ENCODE measurements at places on chromosomes 3 and 15.
A peak's percentile ranks its signal among the peaks of the same experiment; 100 is the strongest.

GRCh38 chr3:182058488-182058887 is 346.8 kb downstream of the SOX2 start:
- no peak for DNase-seq

DNA sequence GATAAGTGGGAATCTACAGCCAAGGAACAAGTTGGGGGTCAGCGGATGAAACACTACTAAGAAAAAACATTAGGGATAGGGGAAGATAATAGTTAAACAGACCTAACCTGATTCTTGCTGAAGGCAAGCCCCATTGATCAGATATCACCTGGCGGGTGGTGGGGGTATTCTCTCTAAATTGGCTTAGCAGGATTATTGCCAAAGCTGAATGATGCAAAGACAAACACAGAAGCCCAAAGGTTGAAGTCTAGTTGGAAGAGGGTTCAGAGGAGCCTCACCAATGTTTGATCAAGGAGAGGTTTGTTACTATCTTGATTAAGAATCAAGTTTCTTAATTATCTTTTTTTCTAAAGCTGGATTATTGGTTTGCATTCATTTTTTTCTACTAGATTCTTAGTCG is 371.9 kb upstream of the CNTN4 start:
- DNase-seq: no peak

- no peak for DNase-seq
These were observed 61.4 kb upstream of the COL8A1 start for GRCh38 chr3:99576904-99577559.

- DNase-seq: no peak
These were observed 229.5 kb downstream of the SOX2 start for GRCh38 chr3:181941250-181941649.

- DNase-seq: no peak
These were observed 9.2 kb upstream of the UBE2Q2 start for GRCh38 chr15:75834021-75834420.

GRCh38 chr3:58034738-58035523 is 26.7 kb downstream of the FLNB start:
- DNase-seq: no peak

GRCh38 chr3:108757404-108757982 is at the start of gene RETNLB:
Gene RETNLB (minus strand): TSS chr3:108757410. CDS start chr3:108757185, 225 bp downstream.
- no peak for DNase-seq

GRCh38 chr3:171458071-171458863 is 1.9 kb downstream of the TNIK start:
- peak; percentile 32 for DNase-seq

- DNase-seq: no peak
These were observed 12.1 kb downstream of the CHSY1 start for GRCh38 chr15:101239724-101240136.

GRCh38 chr3:25380222-25380739 is 47.8 kb upstream of the RARB start:
- DNase-seq: no peak

GRCh38 chr3:173396191-173397041 is 1.1 kb upstream of the NLGN1 start:
- DNase-seq: peak; percentile 67

- DNase-seq: no peak
These were observed 1.0 kb downstream of the CSPG5 start for GRCh38 chr3:47577583-47578118.

GRCh38 chr3:11612515-11613188 is 31.1 kb downstream of the VGLL4 start:
- no peak for DNase-seq

DNA sequence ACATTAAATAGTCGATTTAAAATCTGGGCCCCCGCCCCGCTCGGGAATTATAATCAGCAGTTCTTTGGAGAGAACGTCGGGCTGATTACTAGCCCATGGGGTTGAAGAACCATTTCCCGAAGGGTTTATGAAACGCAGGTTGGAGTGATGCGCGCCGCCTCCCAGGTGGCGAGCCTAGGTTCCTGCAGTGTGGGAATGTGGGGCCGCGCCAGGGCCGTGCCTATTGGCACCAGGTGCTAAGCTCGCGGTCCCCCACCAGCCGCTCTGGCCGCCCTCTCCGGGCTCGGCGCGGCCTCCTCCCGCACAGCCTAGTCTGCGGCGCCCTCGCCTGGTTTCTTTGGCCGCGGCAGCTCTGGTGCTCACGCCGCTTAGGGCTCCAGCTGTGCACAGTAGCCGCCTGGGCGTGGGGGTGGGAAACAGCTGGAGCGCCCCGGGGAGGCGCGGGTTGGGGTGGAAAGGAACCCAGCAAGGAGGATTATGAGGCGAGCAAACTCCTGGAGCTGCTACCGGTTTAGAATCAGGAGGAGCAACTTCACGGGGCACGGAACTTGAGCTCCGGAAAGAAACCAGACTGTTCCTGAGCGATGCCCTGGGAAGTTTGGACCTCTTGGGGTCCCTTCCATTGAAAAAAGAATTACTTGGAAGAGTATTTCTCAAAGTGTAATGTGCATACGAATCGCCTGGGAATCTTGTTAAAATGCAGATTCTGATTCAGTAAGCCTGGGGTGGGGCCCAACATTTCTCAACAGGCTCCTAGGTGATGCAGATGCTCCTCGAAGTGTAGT is 5.6 kb upstream of the MECOM start:
- DNase-seq: peak; percentile 45

DNA sequence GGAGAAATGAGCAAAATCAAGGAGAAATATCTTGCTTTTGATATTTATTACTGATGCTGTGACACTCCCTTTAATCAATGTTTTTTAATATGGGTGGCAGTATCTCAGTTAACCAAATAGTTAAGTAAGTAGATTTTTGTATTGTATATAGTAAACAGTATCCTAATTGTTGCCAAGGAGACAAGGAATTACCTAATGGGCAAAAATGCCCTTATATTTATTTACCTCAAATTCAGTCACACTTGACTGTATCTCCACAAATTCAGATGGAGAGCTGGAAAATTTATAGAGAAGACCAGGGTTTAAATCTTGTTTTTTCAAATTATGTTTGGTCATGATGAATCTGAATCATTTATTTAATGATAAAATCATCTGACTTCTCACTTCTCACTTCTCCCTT is 3.6 kb upstream of the CHD2 start:
- no peak for DNase-seq

DNA sequence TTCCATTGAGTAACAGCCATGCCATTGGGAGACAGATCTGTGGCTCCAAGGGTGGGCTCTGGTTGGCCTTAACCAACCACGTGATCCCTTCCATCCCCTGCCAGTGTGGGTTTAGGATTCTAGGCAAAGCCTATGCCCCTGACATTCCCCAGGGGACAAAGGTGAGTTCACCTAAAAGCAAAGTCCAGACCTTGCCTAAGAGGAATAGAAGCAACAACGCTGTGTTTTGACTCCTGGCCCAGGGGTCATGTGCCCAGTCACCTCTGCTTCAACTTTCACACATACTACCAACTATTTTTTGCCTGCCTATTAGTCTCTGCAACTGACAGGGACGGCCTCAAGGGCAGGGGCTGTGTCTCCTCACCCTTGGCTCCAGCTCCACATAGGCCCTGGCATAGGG is 42.0 kb downstream of the FAM3D start:
- DNase-seq: no peak

GRCh38 chr3:120170223-120170622 is 76.0 kb upstream of the GSK3B start:
- no peak for DNase-seq

DNA sequence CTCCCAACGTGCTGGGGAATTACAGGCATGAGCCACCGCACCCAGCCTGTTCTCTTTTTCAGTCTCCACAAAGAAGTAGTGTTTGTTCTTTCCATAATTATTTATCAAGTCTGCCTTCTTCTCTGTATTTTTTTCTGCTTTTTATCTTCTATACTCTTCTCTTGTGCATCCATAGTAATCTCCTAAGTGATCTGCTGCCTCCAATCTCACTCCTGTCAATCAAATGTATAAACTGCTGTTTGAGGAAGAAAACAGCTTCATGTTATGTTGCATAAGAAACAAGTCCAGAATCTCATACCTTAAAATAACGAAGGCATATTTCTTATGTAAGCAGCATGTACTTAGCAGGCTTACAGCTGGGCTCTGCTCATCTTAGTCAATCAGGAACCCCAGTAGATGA is 801.6 kb upstream of the NR2F2 start:
- DNase-seq: no peak

GRCh38 chr3:55723653-55724406 is 236.7 kb upstream of the WNT5A start:
- no peak for DNase-seq

DNA sequence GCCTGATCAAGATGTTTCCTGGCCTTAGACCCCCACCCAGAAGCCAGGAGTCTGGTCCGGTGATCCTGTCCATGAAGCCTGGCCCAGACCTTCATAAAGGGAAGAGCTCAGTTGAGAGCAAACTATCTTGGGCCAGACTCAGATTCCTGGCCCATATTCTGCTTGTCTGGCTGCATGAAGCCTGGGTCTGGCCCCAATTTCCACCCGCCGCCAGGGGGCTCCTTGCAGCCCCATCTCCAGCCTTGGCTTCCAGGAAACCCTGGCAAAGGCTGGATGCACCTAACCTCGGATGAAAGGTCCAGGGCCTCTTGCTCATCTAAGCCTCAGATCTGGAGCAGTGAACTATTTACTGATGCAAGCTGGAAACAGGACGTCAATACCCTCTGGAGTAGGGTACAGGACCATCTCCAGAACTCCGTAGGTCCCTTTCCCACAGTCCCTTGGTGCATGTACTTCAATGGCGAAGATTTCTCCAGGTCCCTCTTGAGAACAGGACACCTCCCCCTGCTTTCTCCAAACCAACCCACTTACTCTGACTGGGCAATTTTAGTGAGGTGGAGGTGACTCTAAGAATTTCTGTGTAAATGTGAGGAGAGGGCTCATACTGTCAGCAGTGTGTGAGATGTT is 5.6 kb downstream of the FOXL2 start:
- DNase-seq: no peak

- no peak for DNase-seq
These were observed 200.1 kb downstream of the TLE3 start for GRCh38 chr15:69897471-69898237.

- no peak for DNase-seq
These were observed 5.6 kb downstream of the ZNF662 start for GRCh38 chr3:42911551-42911950.

GRCh38 chr3:132654721-132655120 is 4.9 kb downstream of the ACAD11 start:
- no peak for DNase-seq

DNA sequence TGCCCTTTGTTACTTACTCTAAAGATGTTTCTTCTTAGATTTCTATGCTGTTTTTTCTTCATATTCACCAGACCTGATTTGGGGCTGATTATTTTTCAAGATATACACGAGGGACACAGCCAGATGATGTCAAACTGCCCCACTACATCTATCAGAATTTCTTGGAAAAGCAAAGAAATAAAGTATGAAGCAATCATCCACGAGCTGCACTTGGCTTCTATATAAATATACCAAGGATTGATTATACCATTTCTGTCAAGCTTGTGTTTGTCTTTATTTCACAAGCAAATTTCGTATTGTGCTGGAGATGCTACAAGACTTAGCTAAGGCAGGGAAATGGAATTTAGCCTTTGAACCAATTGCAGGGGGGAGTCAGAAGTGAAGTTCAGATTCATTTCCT is 715.1 kb upstream of the NR2F2 start:
- DNase-seq: no peak

- no peak for DNase-seq
These were observed 758 bp upstream of the SNX33 start for GRCh38 chr15:75646944-75647364.

DNA sequence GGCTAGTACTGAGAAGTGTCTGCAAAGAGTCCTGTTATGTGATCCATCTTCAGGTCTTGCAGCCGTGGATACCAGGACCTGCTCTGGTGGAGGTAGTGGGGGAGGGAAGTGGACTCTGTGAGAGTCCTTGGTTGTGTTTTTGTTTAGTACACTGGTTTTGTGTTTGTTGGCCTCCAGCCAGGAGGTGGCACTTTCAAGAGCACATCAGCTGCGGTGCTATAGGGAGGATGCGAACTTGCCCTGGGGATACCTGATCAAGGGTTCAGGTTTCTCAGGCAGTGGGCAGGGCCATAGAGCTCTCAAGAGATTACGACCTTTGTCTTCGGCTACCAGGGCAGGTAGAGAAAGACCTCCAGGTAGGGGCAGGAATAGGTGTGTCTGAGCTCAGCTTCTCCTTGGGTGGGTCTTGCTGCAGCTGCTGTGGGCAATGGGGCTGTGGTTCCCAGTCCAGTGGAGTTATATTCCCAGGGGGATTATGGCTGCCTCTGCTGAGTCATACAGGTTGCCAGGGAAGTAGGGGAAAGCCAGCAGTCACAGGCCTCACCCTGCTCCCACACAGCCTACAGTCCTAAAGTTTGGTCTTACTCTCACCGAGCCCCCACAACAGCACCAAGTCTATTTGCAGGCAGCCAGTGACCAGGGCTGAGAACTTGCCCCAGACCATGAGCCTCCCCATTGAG is 132.8 kb upstream of the NPHP3 start:
- DNase-seq: no peak

GRCh38 chr3:34212175-34212574 is 413.7 kb downstream of the PDCD6IP start:
- no peak for DNase-seq

DNA sequence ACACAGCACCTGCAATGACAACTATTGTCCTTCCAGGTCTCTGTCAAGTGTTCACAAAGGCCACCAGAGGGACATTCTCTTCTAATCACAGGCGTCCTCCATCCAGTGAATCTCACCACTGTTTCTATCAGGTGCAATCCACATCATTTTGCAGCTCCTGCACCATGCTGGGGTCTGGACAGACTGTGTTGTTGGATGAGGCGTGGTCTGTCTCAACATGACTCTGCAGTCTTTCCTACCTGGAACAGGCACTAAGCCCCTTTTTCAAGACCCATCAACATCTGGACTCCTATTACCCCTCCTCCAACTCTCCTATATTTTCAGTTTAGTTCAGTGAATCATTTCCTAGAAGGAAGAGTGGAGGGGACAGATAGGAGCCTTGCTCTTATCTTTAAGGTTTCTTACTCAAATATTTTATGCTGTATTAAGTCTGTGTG is 31.5 kb upstream of the VEPH1 start:
- no peak for DNase-seq

DNA sequence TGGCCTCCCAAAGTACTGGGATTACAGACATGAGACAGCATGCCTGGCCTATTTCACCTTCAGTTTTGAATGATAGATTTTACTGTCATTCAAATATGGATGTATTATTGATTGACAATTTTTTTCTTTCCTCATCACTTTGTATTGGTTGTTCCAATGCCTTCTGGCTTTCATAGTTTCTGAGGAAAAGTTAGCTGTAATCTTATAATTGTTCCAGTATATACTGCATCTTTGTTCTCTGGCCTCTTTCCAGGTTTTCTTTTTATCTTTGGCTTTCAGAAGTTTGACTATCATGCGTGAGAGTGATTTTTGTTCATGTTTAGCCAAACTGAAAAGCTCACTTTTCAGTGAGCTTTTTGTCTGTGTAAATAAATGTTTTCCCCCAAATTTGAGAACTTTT is 157.1 kb downstream of the RSRC1 start:
- no peak for DNase-seq
